Esophagus squamous epithelium (tissue), 5 donors: ENCODE measurements at places on chromosomes 7 and 10.

GRCh38 chr7:33494474-33494873 lies 365.1 kb downstream of the BBS9 start:
- no peak for DNase-seq

- no peak for DNase-seq
Measured at GRCh38 chr7:30663414-30663813, 18.8 kb downstream of the CRHR2 start.

DNA sequence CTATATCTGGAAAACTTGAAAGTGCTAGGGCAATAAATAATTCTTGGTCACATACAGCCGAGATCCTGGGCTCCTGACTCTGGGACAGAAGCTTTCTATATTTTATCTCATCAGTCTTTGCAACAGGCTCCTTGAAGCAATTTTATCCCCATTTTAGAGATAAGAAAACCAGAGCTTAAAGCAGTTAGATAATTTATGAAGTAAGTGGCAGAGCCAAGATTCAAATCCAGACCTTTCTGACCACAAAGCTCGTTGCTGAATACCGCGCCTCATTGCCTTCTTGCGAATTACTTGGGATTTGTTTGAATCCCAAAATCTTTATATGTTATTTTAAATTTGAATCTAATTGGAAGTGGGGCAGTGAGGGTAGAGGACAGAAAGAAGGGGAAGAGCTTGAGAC lies 106.0 kb downstream of the TCF7L2 start:
- no peak for DNase-seq

- DNase-seq: no peak
Measured at GRCh38 chr10:69583106-69583505, 9.9 kb upstream of the NEUROG3 start.

GRCh38 chr10:64039198-64039597 lies 518.0 kb downstream of the REEP3 start:
- DNase-seq: no peak

DNA sequence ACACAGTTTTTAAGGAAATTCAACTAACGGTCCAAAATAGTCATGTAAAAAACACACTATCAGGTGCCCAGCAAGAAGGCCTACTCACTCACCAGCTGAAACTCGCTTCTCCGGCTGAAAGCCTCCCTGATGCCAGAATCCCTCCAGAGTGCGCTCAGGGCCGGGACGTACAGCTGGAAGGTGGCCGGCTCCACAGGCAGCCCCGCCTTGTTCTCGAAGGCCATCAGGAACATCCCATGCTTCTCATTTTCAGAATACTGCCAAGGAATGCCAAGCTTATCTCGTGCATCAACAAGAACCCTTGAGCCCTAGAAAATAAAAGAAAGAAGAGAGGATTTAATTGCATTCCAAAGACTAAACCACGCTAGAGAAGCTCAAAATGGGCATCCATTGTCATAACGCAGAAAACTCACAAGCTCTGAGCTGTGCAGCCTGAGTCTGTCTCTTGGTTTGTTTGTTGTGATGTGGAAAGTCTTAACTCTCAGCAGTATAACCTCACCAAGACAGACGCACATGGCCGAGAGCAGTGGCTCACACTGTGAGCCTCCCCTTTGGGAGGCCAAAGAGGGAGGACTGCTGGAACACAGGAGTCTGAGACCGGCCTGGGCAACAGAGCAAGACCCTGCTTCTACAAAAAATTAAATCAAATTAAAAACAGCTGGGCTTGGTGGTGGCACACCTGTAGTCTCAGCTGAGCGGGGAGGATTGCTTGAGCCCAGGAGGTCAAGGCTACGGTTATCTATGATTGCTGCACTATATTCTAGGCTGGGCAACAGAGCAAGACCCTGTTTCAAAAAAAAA lies 49.1 kb downstream of the GNA12 start:
- no peak for DNase-seq

DNA sequence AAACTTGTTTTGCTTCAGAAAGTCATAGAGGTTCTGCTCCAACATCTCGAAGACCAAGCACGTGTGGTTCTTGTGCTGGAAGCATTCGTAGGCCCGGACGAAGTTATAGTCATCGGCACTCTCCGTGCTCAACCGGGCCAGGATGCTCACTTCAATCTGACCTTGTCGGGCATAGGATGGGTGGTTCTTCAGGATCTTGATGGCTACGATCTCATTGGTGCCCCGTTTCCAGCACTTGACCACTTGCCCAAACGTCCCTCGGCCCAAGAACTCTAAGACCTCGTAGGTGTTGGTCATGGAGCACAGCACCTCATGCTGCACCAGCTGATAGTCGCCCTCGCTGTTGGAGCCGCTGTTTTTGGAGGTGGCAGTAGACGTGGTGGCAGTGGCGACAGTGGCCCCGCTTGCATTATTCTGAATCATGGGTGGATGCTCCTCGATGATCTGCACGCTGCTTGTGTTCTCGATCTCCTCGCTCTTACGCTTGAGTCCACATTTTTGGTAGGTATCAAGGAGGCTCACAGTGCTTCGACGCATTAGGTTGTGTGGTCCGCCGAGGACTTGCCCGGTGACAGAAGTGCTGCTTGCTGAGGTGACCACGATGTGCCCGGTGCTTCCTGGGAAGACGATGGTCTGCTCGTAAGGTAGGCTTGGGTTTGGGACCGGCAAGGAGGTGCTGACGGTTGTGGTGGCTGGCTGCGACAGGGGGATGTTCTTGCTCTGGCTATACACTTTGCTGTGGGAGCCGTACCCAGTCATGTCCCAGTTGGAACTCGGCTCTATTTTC lies 61.4 kb downstream of the HIPK2 start:
- no peak for DNase-seq

DNA sequence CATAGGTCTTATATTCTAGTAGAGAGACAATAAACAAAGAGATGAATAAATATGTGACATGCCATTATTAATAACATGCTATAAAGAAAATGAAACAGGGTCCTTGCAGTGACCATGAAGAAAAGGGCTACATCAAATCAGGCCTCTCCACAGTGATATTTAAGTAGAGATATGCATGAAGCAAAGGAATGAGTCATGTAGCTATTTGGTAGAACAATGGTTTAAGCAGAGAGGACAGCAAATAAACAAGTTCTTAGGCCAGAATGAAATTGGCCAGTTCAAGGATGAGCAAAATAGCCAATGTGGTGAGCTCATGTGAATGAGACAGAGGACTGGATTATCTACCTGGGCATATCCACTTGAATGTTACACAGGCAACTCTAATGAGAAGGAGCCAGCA lies 172.2 kb upstream of the FERD3L start:
- DNase-seq: no peak

GRCh38 chr7:139876622-139877283 lies 47.7 kb downstream of the TBXAS1 start:
- no peak for DNase-seq

GRCh38 chr10:132556994-132557441 lies 19.4 kb downstream of the INPP5A start:
- no peak for DNase-seq

- no peak for DNase-seq
Measured at GRCh38 chr10:118277871-118278270, 64.3 kb downstream of the FAM204A start.

DNA sequence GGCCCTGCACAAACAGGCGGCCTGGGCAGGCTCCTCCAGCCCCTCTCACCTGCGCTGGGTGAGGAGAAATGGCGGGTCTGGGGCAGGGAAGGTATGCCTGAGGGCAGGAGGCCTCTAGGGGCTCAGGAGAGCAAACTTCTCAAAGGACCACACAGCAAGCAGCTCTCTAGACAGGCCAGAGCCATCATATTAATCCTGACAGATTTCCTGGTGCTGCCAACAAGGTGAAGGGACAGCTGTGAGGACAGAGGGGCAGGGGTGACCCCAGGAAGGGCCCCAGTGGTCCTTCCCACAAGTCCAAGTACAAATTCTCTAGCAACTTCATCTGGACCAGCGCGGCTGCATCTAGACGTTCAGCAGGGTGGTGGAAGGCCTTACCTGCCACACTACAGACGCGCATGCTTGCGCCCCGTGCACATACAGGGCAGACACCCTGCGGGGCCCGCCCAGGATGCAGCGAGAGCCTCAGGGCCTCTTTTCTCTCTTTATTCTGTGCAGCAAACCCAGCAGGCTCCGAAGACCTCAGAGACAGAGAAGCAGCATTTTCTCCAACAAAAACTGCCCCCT lies 62.1 kb downstream of the ZRANB1 start:
- DNase-seq: no peak

- no peak for DNase-seq
Measured at GRCh38 chr7:156892081-156892800, 742 bp downstream of the LMBR1 start.

- DNase-seq: no peak
Measured at GRCh38 chr10:127854769-127855590, 37.8 kb downstream of the CLRN3 start.

DNA sequence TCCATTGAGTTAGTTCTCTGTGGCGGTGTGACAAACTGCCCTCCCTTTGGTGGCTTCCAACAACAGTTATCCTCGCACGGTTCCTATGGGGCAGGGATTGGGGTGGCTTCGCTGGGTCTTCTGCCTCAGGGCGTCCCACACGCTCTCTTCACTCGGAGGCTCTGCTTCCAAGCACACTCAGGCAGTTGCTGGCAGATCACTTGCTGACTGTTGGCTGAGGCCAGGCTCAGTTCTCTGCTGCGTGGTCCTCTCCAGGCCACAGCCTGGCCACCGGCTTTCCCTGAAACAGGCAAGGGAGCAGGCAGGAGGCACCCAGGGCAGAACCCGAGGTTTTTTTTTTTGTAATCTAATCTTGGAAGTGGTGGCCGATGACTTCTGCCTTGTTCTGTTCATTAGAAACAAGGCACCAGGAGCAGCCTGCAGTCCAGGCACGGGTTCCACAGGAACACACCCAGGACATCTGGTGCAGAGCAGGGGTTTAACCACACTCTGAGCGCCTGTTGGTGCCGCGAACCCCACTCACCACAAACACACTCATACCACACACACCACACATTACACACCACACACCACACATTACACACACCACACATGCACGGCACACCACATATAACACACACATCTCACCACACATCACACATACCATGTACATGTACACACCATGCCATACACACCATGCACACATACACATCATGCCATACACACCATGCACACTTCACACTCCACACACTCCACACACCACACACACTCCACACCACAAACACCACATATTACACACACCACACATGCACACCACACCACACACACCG lies 112.2 kb downstream of the PTPN20 start:
- DNase-seq: no peak

- no peak for DNase-seq
Measured at GRCh38 chr10:50653142-50653541, 29.4 kb upstream of the SGMS1 start.

- DNase-seq: no peak
Measured at GRCh38 chr10:65123120-65123519, 1601.9 kb downstream of the REEP3 start.

GRCh38 chr7:2282185-2282751 lies 32.0 kb downstream of the SNX8 start:
- DNase-seq: no peak

DNA sequence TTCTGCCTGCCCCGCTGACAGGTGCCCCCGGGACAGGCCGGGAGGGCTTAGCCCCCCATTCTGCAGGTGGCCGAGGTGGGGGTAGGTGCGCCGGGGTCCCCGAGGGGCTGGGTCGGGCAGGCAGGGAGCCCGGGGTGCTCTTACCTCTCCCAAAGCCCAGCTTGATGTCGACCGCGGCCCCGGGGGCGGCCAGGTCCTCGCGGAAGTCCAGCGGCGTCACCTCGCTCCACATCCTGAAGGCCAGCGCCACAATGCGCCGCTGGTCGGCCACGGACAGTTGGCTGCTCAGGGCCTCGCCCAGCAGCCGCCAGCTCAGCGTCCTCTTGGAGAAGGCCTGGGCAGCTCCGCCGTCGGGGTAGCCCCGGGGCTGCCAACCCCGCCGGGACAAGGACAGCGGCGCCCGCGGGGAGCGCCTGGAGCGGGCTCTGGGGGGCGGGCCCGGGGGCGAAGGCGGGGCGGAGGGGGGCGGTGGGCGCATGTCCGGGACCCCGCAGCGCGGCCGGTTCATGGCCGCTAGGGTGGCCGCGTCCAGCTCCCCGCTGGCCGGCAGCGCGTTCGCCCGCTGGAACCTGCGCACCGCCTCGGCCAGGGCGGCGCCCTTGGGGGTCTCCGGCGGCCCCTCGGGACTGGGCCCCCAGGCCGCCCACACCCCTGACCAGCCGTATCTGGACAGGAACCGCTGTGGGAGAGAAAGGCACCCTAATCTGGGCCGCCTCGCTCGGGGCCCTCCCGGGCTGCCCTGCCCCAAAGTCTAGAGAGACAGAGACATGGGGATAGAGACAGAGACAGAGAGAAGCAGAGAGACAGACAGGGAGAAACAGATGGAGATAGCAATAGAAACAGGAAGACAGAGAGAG lies 1.7 kb downstream of the MMP21 start:
- DNase-seq: no peak

DNA sequence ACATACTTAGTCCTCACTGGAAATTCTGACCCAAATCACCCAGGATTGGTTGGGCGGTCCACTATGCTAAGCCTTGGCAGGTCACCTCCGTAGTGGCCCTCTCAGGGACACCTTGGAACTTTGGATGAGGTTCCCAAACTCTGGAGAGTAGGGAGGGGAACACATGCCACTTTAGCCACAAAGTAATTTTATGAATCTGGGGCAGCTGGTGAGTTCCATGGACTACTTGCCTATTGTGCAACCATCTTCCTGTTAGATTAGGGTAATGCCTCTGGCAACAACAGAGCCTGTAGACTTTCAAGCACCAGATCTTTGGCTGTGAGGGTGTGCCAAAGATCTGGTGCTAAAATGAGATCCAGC lies 77.7 kb downstream of the ITGB8 start:
- DNase-seq: no peak

- no peak for DNase-seq
Measured at GRCh38 chr7:25940086-25940906, 211.7 kb upstream of the NFE2L3 start.

DNA sequence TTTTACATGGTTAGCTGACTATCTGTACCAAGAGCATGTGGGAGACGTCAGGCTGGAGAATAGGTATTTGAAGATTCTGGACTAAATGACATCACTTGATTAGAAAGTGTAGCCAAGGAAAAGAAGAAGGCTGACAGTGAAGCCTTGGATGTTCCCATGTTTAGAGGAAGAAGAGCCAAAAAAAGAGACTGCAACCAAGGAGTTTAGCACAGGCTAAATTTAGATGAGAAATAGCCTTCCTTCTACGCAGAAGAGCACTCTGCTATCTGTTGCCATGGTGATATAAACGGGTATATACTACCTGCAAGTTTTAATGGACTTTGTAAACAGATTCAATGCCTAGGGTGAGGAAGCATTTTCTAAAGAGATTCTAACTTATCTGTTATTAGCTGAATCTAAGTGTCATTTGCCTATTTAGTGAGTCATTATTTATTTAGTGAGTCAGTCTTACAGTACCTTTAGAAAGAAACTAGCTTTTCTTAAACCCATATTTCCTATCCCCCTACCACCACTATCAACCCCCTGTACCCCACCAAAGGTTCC lies 69.8 kb downstream of the CDK6 start:
- DNase-seq: no peak

- DNase-seq: no peak
Measured at GRCh38 chr7:71389976-71390375, 258.0 kb downstream of the GALNT17 start.

- no peak for DNase-seq
Measured at GRCh38 chr7:155372782-155373358, 75.2 kb downstream of the INSIG1 start.
